ENCODE measurements at places on chromosomes 6 and 20.

GRCh38 chr6:38460186-38460585, 179.5 kb downstream of the BTBD9 start:
- no peak for DNase-seq

DNA sequence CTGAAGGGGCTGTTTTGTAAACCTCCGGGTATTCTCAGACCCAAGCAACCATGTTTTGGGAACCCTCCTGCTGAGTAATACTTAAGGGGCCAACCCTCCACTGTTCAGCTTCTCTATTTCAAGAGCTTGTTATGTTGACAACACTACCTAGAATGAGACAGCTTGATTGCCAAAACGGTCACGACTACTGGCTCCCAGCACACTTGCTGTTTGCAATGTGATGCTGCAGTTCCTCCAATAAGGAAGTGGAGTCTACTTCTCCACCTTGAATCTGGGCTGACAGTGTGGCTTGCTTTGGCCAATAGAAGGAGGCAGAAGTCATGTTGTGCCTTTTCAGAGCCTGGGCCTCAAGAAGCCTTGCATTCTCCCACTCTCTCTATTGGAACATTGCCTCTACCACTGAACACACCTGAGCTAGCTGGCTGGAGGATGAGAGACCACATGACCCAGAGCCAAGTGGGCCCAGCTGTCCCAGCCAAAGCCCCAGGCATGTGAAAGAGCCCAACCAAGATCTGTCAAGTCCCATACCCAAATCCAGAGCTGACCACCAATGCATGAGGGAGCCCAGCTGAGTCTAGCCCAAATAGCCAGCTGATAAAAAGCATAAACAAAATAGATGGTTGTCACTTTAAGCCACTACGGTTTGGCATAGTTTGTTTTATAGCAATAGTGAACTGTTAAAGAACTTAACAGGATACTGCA, 108.0 kb downstream of the PRND start:
- DNase-seq: peak; percentile 29

DNA sequence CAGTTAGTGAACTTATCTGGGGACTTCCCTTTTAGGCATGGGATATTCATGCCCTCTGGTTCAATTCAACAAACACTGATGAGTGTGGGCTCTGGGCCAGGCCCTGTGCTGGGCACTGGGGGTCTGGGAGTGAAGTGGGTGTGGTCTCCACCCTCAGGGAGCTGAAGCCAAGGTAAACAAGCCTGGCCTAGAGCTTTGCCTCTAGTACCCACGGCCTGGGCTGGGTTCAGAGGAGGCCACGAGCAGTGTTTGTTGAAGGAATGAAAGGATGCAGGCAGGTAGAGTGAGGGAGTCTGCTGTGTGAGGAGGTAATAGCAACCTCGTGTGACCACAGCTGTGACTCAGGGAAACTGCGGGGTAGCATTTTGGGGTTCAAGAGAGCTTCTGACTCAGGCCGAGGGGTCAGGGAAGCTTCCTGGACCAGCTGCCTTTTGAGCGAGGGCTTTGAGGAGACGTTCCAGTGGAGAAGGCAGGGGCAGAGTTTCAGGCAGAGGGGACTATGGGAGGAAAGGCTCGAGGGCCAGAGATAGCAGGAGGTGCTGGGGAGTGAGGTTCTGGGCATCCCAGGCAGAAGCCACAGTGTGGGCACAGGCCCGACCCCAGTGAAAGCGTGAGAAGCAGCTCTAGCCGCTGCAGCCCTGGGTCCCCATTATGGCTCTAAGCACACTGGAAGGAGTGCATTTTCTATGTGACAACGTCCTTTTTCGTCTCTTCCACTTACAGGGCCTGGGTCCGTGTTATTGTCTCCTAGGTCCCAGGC, 5.6 kb downstream of the MYLK2 start:
- DNase-seq: no peak

DNA sequence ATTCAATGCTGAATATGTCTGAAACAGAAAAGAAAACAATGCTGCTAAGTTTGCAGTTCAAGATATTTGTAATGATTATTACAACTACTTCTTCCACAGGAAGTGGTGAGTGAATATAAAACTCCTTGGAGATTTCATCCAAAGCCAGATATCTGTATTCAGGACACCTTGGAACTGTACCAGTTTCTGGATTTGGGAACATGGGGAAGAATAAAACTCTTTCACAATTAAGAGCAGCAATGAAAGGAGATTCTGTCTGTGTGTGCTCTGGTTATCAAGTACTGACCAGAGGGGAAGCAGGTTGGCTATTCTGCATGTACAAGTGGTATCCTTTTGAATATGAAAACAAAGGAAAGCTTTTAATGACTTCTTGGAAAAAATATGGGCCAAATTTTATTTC, 21.1 kb downstream of the ELOVL2 start:
- DNase-seq: no peak

GRCh38 chr6:109807881-109808280, 116.8 kb downstream of the FIG4 start:
- no peak for DNase-seq

DNA sequence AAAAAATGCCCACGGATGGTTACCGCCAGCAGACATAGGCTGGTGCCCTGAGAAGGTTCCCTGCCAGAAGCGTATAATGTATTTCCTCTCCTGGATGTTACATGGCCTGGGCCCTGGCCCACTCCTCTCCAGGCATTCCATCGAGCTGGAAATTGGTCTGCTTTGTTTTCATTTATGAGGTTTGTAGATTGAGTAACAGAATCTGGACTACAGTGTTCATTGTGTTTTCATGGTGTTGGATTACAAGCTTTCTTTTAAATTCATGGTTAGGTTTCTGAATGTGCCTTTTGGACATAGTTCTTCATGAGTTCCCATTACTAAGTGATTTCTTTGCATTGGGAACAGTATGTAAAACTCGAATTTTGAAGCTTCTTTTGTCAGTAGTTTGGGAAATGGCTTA, 6.4 kb downstream of the TIAM2 start:
- DNase-seq: no peak

- no peak for DNase-seq
Observed at GRCh38 chr6:128511506-128511905, 8.9 kb downstream of the PTPRK start.

GRCh38 chr6:105591053-105591452, 188.2 kb upstream of the PREP start:
- DNase-seq: no peak

DNA sequence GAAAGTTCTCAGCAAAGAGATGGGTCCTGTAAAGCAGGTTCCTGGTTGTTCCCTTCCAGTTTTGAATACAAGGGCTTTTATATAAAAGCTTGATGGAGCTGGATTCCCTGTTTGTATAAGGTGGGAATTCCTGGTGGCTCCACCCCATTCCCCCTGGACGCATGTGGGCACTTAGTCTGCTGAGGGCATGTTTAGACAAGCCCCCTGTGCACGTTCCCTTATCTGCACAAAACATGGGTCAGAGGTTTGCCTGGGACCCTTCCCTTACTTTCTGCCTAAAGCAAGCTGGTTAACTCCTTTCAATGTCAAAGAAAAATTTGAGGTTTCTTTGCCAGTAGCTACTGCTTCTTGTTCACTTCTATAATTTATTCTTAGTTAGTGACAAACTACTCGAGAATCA, 181.1 kb downstream of the BCKDHB start:
- DNase-seq: no peak

DNA sequence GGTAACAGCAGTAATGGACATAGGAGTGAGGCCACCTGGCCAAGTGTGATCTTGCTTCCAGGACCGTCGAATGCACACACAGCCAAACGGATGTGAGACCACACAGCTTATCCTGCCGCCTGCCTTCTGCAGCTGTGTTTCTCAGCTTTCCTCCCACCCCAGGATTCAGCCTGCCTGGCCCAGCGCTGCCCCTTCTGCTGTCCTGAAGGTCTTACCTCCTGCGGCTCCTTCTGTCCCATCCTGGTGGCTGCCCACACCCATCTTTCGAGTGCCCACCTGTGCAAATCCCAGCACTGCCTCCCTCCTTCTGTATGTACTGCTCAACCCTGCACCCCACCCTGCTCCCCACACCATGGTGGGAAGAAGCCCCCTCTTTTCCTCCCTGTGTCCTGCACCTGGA, 49.4 kb upstream of the DACT2 start:
- no peak for DNase-seq

GRCh38 chr20:58469616-58470015, 45.6 kb downstream of the APCDD1L start:
- no peak for DNase-seq

DNA sequence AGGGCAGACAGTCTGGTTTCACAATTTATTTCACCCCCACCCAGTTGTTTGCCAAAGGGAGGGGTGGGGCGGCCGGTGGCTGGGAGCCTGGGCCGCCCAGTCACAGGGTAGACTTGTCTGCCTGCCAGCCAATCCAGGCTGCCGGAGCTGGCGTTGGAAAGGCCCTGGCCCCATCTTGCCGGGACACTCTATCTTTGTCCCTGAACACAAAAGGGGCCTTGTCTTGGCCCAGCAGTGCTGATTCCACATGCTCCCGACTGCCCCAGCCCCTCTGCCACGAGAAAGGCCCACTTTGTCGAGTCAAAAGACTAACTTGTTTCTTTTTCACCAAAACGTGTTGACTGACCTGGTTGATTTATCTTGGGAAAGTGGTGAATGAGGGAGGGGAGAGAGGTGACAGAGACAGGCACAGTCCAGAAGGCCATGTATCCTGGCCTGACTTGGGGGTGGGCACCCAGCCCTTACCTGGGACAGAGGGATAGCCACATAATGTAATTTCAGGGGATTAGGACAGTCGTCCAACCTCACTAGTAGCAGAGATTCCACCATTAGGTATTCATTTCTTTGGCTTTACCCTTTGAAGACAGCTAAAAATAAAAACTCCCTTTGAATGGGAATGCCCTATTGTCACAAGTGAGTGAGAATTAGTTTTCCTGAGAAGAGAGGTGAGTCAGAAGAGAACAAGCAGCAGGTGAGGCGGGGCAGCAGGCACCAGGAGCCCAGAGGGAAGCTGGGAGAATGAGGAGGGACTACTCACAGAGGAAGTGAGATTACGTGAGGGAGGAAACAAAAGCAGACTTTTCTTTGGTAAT, 67.0 kb upstream of the SIRPA start:
- DNase-seq: no peak

DNA sequence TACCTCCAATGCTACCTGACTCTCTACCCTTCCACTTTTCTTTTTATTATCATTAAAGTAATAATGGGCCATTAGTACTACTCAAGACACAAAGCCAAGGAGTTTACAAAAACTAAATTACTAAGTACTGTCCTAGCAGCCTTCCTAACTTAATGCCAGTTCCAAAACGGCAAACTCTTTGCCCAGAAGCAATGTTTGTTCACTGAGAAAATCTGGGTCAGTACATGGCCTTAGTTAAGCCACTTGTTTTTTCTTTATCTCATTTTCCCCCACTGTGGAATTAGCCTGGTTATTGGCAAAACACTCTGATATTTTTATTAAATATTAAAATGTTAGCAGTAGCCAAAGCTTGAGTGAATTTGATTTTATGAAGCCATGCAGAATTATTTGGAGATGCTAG, 242.4 kb downstream of the KCNQ5 start:
- DNase-seq: no peak

- no peak for DNase-seq
Observed at GRCh38 chr6:101231606-101232235, 161.8 kb upstream of the GRIK2 start.

DNA sequence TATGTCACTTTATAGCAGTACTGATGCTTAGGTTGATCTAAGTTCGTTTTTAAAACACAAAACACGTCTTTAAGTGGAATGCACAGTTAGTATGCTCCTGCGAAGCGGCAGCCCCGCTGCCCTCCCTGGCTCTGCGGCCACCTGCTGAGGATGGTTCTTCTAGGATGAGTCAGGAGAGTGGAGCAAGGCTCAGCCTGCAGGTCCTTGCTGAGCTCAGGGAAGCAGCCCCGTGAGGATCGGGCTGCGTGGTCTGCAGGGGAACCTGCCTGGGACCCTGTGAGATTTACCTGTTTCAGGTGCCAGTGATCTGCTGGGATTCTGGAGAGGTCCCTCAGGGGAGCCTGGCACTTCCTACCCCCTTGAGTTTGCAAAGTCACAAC, 57.5 kb downstream of the SYNJ2 start:
- DNase-seq: no peak

- no peak for DNase-seq
Observed at GRCh38 chr6:119161438-119161837, 83.0 kb upstream of the FAM184A start.

- DNase-seq: no peak
Observed at GRCh38 chr20:4484379-4484997, 237.2 kb upstream of the PRND start.

GRCh38 chr20:41617059-41617901, 897 bp downstream of the CHD6 start:
- peak; percentile 26 for DNase-seq

DNA sequence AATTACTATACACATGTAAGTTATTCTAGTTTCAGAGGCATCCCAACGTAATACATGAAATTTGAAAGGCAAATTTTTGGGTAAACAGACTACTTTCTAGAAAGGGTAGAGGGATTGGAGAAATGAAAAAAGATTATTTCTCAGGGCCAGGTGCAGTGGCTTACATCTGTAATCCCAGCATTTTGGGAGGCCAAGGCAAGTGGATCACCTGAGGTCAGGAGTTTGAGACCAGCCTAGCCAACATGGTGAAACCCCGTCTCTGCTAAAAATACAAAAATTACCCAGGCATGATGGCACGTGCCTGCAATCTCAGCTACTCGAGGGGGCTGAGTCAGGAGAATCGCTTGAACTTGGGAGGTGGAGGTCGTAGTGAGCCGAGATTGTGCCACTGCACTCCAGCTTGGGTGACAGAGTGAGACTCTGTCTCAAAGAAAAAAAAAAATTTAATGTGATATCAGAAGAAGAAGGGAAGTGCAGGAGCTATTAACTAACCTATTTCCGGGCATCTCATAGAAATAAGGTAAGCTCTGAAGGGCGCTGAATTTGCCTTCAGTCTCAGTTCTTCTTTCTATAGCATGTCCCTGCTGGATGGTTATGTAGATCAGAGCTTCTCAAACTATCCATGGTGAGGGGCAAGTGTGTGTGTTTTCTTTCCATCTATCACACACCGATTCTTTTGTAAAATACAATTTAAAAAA, 100.3 kb upstream of the MTHFD1L start:
- no peak for DNase-seq

- no peak for DNase-seq
Observed at GRCh38 chr6:6860863-6861262, 246.9 kb upstream of the RREB1 start.

DNA sequence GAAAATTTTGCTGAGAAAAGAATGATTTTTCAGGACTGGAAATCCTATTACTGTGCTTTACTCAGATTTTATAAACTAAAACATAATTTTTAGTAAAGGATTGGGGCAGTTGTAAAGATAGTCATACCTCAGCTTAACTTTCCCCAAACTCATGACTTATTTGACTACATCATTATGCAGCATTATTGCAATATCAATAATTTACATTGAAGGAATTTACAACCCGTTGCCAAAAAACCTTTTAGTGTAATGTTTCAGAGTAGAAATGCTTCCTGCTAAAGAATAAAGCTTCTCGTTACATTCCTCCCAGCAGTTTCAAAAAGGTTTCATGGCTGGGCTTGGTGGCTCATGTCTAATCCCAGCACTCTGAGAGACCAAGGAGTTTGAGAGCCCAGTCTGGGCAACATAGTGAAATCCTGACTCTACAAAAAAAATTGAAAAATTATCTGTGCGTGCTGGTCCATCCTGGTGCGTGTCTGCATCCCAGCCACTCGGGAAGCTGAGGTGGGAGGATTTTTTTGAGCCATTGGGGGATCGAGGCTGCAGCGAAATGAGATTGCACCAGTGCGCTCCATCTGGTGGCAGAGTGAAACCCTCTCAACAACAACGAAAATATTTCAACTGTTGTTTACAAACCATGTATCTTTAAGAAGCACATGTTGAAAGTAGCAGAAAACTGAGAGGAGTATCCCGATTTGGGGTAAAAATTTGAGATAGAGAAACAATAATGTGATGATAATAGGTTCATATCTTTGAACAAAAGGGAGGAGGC, 4.4 kb downstream of the AMD1 start:
- no peak for DNase-seq

- DNase-seq: no peak
Observed at GRCh38 chr6:117542493-117542892, 59.8 kb downstream of the GOPC start.

Data from CD8-positive, alpha-beta T cell (primary cell).